CD4-positive, alpha-beta T cell treated with Interleukin-2 at 100 ng/mL for 4 hours (primary cell): ENCODE measurements at places on chromosomes 2 and 18.
A peak's percentile ranks its signal among the peaks of the same experiment; 100 is the strongest.

DNA sequence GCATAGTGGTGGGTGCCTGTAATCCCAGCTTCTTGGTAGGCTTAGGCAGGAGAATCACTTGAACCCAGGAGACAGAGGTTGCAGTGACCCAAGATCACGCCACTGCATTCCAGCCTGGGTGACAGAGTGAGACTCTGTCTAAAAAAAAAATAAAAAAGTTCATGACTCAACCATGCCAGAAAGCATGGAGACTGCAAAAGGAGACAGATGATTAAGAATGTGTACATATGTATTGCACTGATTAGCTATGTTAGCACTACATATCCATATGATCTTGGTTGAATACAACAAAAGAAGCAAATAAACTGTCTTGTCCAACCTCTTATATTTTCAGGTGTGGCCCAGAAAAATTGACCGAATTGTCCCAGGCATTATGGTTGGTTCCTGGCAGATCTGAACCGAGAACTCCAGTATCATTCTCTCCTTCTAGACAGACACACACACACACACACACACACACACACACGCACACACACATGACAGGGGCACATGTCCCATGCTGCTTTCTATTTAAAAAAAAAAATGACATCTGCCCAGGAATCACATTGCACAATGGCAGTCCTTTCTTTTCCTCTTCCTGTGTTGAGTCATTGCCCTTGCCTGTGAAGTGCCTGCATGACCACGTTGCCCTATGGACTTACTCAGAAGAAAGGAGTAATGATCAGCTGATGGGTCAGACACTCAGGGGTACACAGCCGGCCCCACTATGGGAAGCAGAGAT lies 65.6 kb downstream of the MYCN start:
- no peak for DNase-seq

DNA sequence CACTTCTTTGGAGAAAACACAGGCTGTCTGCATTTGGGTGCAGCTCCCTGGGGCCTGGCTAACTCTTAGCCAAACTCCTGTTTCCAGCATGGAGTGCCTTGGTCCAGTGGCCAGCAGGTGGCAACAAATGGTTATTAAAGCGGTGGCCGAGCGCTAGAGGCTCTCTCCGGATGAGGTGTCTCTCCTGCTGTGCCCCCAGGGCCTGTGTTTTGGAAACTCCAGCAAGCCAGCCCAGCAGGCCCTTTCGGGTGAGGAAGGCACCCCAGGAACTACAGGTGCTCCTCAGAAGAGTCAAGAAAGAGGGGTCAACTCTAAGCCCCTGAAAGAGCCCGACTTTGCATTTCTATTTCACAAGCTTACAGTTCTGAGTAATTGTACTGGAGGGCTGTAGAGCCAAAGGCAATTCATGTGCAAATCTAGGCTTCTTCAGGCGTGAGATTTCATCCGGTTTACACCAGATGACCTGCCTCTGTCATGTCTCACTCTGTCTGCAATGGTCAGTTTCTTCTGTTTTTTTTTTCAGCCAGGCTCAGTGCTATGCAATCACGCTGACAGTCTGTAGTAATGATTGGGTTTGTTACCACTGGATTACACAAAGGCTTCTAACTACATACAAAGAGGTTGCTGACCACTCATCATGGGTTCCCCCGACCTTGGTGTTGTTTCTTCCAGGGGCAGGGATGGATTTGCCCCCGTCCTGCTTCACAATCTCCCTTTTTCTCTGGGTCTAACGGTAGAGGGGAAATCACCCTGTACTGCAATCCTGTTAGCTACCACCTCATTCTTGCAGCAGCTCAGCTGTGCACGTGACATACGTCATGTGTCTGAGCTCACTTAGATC lies 7.6 kb upstream of the CHRNA1 start:
- DNase-seq = peak; percentile 30

DNA sequence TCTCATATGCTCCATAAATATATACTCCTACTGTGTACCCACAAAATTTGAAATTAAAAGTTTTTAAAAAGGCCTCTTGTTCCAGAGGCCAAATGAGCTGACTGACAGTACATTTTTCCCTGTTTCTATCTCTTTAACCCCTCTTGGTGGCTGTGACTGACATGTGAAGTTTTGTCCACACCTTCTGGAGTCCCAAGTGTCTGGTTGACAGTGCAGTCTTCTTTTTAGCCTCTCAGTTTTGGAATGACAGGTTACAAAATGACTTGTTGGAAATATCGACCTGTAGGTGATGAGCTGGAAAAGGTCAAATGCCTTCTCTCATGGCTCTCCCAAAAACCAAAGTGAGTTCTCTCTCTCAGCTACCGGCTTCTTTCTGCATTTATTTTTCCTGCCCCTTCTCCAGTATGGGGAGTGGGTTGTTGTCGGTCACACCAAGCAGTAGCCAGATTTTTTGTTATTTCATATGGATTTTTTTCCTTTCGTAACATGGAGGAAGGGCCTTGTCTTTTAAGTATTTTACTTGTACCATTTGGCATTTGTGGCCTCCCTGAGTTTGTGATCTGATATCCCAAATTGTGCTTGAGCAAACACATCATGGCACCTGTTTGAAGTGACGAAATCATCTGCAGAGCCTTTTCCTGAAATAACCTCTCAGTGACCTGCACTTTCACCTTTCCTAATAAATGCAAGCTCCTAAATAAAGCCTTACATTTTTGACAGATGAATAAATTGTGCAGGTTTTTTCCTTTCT lies 143.9 kb downstream of the ESCO1 start:
- DNase-seq = no peak

GRCh38 chr18:2651981-2652380 lies 3.5 kb upstream of the SMCHD1 start:
- no peak for DNase-seq

DNA sequence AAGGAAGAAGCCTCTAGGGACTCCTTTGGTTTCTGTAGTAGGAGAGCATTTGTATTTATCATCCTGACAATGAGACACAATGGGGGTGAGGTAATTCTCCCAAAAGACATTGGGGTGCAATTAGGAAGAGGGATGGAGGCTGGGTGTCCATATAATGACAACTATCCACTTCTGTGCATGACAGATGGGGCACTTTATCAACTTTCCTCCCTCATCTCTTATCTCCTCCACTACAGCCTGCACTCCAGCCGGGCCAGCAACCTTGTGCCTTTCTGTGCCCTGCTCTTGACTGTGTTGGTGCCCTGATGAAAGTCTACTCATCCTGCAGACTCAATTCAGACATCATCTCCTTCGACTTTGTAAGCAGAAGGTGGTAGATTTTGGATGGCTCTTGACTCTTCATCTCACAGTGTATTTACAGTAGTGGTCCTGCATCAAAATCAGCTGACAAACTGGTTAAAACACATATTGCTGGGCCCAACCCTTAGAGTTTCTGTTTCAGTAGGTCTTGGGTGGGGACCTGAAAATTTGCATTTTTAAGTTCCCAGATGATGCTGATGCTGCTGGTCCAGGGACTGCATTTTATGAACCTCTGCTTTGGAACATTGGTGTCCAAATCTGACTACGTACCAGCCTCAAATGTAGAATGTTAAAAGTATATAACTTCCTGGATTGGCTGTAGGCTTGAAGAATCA lies 40.8 kb upstream of the CFAP36 start:
- no peak for DNase-seq

DNA sequence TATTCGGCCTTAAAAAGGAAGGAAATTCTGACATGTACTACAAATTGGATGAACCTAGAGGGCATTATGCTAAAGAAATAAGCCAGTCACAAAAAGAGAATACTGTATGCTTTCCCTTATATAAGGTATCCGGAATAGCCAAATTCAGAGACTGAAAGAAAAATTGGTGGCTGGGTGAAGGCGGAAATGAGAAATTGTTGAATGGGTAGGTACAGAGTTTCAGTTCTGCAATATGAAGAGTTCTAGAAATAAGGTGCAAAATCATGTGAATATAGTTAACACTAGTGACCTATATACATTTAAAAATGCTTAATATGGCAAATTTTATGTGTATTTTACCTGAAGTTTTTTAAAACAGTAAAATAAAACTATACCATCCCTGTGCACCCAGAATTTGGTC lies 43.1 kb downstream of the RMP24 start:
- no peak for DNase-seq

DNA sequence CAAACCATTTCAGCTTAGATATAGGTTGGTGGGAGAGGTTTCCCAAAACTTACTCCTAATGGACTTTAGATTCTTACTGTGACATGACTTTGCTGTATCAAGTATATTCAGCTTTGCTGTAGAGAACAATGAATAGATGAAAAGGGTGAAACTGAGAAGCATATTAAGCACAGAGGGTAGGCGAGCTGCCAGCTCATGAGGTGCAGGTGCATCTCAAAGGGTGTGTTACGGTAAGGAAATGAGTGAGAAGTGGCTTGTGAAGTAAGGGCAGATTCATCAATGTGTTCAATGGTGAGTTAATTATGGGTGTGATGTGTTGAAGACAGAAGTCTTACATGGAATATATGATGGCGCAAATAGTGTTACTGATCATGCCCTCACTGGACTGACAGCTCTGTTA lies 49.3 kb downstream of the CD8B2 start:
- no peak for DNase-seq

GRCh38 chr2:29295845-29296244 lies 180.6 kb downstream of the CLIP4 start:
- no peak for DNase-seq

DNA sequence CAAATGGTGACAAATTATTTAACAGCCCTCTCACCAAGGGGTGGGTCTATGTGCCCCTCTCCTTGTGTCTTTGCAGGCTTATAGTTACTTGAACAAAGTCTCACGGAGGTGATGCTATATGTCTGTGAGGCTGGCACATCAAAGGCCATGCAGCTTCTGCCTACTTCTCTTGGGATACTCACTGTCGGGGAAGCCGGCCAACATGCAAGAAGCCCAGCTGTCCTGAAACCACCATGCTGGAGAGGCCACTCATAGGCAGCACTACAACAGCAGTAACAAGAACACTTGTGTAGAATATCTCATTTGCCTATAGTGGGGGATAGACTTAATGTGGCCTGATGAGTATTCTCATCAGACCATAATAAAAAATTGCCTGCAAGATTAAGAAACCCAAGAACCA lies 233.7 kb upstream of the NCKAP5 start:
- DNase-seq = no peak

DNA sequence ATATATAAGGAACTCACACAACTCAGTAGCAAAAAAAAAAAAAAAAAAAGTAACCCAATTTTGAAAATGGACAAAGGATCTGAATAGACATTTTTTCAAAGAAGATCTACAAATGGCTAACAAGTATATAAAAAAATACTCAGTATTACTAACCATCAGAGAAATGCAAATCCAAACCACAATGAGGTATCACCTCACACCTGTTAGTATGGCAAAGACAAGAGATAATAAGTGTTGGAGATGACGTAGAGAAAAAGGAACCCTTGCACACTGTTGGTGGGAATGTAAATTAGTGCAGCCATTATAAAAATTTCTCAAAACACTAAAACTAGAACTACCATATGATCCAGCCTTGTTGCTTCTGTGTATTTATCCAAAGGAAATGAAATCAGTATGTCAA lies 5.8 kb upstream of the CNDP1 start:
- DNase-seq = no peak

- DNase-seq = no peak
Measured at GRCh38 chr2:21372654-21373053, 248.9 kb downstream of the TDRD15 start.

GRCh38 chr2:27915191-27915590 lies 24.7 kb downstream of the BABAM2 start:
- no peak for DNase-seq

DNA sequence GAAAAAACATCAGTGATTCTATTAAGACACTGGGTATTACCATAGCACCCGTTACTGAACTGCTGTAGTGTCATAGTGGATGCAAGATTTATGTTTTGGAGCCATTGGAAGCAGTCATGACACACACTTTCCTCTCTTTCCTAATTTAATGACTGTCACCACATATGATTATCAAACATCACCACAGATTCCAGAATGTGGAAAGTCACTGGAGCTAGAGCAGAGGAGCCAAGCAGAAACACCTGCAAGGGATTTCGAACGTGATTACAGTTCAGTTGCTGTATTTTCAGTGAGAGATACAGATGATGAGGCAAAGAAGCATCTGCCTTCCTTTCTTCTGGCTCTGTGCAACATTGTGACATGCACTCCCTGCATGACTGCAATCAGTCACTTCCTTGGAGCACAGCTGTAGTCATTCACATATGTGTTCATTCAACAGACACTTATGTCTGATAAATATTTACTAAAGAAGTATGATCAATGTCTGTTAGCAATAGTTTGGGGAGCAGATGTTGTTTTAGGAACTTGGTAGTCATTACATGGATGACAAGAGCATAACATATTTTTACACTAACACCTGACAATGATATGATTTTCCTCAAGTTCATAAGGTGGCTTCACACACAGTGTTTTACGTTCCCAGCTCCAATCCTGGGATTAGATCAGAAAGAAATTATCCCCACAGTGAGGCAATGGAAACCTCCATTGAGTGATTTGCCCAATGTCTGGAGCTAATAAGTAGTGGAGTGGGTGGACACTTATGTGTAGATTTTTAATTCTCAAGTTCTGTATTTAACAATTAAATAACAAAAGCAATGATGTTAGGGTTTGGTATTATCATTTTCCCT lies 416.6 kb downstream of the PLCL1 start:
- DNase-seq = no peak

DNA sequence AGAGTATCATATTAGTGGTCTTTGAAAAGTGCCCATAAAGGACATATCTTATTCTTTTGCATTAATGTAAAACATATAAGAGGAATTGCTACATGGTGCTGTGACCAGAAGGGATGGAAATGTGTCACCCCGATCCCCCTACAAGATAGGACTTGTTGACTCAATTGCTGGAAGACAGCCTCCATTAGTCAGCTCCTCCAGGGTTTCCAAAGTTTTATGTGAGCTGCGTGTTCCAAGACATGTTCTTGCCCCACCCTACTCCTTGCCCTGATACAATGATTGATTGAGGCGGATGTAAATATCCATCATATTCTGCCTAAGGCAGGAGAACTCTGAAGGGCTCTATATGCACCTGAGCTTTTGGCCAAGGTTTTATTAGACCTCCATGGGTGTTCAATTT lies 541.0 kb upstream of the ZEB2 start:
- no peak for DNase-seq

GRCh38 chr2:25178976-25179375 lies 10.6 kb upstream of the POMC start:
- no peak for DNase-seq
